Stimulated activated CD4-positive, alpha-beta T cell treated with anti-CD3 and anti-CD28 coated beads, Interleukin-1b, Interleukin-23, amount 100 ng/mL, for 1 hour (primary cell): ENCODE measurements at places on chromosomes 5 and 9.

- DNase-seq: no peak
Observed at GRCh38 chr5:143023411-143024096, 253.4 kb downstream of the ARHGAP26 start.

GRCh38 chr5:136399527-136399926 is 34.2 kb upstream of the TRPC7 start:
- DNase-seq: no peak

GRCh38 chr9:112005939-112006338 is 109.3 kb downstream of the UGCG start:
- DNase-seq: no peak

DNA sequence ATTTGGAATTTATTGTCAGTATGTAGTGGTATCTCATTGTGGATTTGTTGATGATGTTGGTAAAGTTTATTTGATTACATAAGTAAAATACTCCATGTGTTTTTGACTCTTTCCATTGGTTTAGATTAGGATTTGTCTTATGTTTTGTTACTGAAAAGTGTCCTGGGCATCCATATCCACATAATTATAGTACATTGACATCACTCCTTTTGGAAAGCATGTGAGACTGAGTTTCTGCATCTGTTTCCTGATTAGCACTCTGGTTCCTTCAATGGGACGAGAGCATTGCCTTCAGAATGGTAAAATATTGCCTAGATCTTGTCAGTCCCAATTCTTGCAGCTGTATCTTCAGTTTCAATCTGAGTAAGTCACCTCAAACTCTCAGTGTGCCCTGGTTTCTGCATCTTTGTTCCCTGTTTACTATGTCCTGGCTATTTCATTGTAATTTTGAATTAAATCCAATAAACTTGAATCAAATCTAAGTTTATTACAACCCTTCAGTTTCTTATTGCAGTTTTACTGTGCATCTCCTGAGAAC is 128.1 kb downstream of the FBXO38 start:
- no peak for DNase-seq

DNA sequence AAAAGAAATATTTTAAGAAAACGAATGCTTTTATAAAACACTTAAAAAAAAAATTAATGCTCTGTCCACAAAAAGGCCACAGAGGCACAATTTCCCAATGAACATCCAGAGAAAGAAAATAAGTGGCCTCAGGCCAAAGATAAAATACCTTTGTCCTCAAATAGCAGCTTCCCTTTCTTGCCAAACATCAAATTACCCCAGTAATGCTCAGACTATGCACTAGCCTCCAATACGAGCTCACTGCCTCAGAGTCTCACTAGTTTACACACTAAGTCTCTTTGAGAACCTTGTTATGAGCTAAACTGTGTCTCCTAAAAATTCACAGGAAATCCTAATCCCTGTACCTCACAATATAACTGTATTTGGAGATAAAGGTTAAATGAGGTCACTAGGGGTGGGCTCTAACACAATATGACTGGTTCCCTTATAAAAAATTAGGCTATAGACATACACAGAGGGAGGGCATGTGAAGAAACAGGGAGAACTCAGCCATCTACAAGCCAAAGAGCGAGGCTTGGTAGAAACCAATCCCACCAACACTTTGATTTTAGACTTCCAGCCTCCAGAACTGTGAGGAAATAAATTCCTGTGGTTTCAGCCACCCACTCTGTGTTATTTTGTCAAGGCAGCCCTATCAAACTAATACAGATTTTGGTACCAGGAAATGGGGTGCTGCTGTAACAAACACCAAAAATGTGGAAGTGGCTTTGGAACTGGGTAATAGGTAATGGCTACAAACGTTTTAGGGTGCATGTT is 4.4 kb downstream of the MPDZ start:
- DNase-seq: no peak

GRCh38 chr9:137084526-137084925 is 2.3 kb upstream of the MAN1B1 start:
- DNase-seq: no peak

- DNase-seq: no peak
Observed at GRCh38 chr5:6522331-6522730, 73.7 kb downstream of the UBE2QL1 start.

DNA sequence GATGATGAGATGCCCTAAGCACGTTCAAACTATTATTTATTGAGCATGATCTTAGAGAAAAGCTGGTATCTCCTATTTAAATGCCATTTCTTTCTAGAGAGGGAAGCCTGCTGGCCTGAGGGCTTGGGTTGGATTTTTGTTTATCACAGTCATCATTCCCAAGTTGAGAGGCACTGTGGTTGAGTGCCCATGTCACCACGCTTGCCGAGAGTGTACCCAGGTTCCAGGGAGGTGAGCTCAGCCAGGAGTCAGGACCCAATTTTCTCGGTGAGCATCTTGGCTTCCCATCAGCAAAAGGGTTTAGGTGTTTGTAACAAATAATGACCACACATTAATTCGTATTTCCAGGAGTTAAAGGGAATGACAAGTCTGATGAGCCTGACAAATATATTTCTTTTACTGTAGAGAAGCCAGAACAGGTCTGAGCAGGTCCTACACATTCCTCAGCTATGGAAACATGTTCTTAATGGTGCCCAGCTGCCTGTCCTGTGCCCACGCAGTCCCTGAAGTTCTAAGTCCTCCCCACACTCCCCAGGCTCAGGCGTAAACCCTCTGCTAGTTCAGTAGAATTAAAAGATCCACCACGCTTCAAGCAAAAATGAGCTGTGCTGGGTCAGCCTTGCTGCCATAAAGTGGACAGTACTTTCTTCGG is 258.9 kb upstream of the IRX2 start:
- DNase-seq: no peak

DNA sequence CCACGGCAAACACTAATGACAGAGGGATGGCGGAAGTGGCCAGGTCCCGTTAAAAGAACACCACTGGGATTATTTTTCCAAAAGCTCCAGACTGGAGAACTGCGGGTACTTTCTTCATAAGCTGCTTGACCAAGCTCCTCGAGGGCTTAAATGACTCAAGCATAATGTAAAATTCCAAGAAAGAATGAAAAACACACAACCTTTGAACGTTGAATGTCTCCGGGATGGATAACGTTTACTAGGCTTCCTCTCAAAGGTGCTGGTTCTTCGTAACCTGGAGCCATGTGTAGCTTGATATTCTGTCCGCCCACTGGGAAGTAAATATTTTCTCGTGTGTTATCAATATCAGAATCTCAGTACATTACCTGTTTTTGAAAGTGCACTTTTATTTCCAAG is 67.6 kb downstream of the EPB41L4B start:
- no peak for DNase-seq

DNA sequence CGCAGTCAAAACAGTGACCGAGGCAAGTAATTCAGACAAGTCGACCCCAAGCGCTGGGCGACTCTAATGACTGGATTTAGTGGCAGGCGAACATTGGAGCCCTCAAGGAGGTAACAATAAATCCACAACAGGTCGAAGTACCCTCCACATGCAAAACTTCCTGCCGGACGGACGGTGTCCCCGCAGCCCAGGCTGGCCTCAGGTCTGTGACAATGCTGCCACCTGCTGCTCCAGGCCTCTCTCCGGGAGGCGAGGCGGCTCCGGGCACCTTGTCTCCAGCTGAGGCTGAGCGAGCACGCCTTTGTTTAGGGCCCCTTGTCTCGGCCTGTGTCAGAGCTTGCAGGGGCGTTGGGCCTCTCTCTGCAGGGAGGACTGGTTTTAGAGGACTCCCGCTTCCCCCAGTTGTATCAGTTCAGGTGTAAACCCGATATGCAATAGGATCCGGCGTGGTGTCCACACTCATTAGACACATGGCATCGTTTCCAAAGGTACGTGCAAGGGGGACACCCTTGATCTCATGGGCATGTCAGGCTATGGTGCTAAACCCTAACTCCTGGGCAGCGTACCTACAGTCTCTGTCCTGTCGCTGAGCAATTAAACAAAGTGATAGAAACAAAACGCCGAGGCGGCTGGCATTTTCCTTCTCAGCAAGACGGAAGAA is 628.0 kb upstream of the ADAMTS16 start:
- DNase-seq: no peak

DNA sequence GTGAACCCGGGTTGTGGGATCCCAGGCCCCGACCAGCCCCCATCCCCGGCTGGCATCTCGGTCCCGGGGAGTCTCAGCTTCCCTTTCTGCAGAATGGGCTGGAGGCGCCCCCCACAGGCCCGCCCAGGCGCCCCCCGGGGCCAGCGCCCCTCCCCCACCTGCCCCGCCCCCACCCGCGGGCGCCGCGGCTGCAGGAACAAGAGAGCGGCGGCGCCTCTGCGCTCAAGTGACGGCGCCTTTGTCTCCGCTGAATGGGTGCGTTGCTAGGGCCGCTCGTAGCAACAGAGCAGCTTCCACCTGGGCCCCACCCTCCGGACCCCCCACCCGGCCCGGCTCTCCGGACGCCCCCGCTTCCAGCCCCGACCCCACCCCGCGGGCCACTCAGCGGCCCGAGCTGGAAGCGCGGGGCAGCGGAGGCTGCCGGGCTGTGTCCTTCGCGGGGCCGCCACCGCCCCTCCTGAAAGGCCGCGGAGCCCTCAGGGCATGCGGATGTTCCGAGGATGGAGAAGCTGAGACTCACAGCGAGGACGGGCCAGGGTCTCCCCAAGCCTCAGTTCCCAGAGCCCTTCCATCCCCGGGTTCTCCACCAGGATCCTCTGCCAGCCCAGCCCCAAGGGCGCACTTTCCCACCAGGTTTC is 27.5 kb downstream of the ADGRD2 start:
- no peak for DNase-seq

GRCh38 chr5:94314460-94315131 is 303.8 kb downstream of the KIAA0825 start:
- no peak for DNase-seq

DNA sequence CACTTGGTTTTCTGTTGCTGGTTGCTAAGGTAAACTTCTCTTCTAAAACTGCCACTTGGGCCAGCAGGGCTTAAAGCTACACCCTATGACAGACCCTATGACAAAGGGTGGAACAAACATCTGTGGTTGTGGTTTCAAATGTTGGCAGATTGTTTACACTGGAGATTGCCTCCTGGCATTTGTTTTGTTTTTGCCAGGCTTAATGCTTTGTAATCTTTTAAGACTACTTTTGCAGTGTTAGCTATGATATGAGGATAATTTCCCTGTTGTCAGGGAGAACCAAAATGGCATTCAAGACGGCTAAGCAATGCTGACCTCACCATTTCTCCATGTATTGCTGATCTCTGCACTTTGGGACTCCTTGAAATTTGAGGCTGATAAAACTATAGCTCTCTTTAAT is 50.3 kb downstream of the MAMDC2 start:
- no peak for DNase-seq

DNA sequence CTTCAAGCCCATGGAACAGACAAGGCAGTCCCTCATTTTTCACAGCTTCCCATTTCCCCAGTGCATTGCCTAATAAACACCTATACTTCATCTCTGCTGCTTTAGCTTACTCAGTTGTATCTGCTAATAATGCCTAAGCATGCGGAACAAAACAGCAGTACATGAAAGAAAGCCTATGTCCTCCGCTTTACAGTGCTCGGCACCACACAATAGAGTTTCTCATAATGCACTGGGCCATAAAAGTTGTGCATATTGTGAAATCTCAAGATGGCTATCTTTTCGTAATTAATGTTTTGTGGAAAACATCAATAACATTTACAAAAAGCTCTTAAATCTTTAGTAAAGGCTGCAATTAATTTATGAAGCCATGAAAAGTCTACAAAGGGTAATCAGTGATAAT is 69.3 kb downstream of the DENND1A start:
- DNase-seq: no peak

- no peak for DNase-seq
Observed at GRCh38 chr9:72986522-72987116, 33.8 kb upstream of the ALDH1A1 start.

DNA sequence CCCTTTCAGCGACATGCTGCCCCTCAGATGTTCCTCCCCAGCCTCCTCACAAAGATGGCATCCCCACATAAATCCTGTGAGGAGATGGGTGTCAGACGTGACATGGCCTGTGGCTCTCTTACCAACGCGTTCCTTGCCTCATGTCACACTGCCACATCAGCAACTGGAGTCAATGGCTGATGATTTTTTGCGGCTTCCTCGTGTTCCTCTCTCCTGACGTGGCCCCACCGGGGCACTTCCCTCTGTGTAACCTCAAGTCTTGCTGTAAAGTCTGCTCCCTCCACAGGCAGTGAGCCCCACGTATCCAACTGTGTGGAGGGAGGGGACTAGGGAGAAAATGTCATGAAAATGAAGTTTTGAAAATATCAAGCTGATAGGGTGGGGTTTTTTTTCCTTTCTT is 53.2 kb upstream of the SHISAL2B start:
- DNase-seq: no peak

DNA sequence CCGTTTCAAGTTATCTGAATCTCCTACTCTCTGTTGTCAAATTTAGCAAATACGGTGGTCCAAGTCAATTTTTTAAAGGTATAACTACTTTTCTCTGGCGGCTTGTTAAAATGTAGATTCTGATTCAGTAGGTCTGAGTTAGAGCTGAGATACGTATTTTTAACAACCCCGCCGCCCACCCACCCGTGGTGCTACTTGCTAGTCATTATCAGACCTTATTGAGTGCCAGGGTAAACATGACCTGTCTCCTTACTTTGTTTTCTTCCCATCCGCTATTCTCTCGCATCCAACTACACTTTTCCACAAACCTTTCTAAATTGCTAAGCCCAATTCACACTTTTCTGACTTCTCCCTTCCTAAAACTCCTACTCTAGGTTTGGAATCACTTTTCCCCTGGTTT is 694 bp upstream of the PLAA start:
- DNase-seq: no peak

DNA sequence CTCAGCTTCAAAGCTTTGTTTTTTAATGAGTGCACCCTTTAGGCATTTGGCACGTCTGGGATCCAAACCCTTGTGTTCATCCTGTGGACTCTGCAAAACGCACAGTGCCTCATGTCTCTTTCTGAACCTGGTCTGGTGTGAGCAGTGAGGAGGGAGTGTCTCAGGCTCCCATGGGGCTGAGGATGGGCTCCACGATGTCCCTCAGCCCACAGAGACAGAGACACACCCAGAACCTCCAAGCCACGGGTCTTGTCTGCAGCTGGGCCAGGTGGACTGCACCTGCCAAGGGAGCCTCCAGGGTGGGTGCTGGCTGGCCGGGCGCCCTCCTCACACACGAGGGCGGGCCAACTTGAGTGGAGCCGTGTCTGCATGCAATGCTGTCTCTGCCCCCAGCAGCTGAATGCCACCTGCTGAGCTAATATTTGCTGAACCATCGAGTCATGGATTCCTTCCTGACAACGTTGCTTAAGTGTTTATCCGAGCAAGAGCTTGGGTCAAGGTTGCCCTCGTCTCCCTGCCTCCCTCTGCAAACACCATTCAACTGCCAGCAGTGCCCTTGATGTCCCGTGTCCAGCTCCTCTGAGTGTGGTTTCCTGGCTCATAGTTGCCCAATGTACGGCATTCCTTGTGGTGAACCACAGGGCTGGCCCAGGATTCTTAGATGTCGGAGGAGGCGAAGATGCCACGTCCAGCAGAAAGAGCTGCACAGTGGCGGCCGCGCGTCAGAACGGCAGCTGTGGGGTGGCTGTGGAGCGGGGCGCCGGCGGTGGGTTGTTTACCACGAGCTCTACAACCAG is 31.4 kb upstream of the LPCAT1 start:
- DNase-seq: no peak

GRCh38 chr9:132341177-132341840 is 13.5 kb downstream of the SETX start:
- DNase-seq: no peak
